ENCODE measurements at places on chromosomes 5 and 9.

- no peak for DNase-seq
Measured at GRCh38 chr9:137972988-137973470, 95.4 kb downstream of the CACNA1B start.

- no peak for DNase-seq
Measured at GRCh38 chr5:141772281-141772680, 90.3 kb upstream of the ARAP3 start.

GRCh38 chr9:35962126-35962906, 4.4 kb upstream of the OR2S2 start:
- DNase-seq: no peak

GRCh38 chr5:174793684-174794328, 69.4 kb downstream of the MSX2 start:
- DNase-seq: peak; percentile 58

DNA sequence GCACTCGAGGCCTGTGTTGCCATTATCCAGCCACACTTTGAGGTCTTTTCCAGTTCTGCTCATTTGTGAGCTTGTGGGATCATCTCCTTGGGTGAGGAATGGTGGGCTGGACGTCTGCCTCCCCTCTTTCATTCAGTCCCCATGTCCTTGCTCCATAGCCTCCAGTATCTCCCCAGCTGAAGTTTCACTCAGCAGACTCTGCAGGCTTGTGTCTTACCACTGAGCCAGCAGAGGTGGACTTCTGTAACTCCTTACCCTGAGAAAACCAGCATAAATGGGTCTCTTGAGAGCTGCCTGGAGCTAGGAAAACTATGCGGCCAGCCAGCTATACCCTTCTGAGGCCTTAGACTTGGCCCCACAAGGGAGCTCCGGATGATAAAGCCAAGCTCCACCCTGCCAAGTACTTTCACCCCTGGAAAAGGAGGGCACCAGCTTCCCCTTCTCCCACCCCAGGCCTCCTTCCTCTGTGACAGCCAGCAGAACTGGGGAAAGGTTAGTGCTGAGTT, 12.2 kb downstream of the IRF1 start:
- no peak for DNase-seq

DNA sequence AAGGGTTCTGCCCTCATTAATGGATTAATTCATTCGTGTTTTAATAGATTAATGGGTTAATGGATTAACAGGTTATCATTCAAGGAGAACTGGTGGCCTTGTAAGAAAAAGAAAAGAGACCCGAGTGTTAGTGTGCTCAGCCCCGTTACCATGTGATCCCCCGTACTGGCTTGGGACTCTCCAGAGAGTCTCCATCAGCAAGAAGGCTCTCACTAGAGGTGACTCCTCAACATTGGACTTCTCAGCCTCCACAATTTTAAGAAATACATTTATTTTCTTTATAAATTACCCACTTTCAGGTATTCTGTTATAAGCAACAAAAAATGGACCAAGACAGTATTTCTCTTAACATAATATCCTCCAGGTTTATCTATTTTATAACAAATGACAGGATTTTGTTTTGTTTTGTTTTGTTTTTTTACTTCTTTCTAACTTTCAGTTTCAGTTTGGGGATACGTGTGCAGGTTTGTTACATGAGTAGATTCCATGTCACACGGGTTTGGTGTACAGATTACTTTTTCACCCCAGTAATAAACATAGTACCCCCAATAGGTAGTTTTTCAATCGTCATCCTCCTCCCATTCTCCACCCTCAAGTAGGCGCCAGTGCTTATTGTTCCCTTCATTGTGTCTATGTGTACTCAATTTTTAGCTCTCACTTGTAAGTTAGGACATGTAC, 456.1 kb downstream of the DNAH5 start:
- DNase-seq: no peak

- DNase-seq: no peak
Measured at GRCh38 chr5:33684496-33685159, 207.2 kb downstream of the ADAMTS12 start.

GRCh38 chr5:31887556-31887955, 248.6 kb downstream of the PDZD2 start:
- no peak for DNase-seq

Measured in hematopoietic multipotent progenitor cell (in vitro differentiated cells).